CD4-positive, alpha-beta T cell treated with Interleukin-17A for 1 hour (primary cell): ENCODE measurements at places on chromosomes 6 and 20.
A peak's percentile ranks its signal among the peaks of the same experiment; 100 is the strongest.

DNA sequence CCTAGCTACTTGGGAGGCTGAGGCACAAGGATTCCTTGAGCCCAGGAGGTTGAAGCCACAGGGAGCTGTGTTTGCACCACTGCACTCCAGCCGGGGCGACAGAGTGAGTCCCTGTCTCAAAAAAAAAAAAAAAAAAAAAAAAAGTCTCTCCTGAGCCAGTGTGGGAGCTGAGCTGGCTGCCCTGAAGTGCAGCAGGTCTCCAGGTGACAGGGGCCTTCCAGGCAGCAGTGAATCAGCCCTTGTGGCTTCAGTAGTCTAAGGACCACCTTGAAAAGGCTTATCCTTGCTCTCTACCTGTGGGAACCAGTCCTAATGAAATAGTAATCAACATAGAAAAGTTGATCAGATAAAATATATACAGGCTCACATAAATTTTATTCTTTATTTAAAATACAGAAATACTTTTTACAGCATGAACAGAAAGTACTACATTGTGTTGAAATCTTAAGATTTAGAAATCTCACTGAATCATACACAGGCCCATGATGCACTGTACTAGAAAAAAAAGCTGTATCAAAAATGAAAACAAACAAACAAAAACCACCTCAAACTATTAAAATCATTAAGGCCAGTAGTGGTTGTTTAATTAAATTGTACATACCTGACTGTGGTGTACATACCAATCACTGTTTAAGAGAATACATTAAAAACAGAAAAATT lies 128.9 kb downstream of the SCML4 start:
- no peak for DNase-seq

DNA sequence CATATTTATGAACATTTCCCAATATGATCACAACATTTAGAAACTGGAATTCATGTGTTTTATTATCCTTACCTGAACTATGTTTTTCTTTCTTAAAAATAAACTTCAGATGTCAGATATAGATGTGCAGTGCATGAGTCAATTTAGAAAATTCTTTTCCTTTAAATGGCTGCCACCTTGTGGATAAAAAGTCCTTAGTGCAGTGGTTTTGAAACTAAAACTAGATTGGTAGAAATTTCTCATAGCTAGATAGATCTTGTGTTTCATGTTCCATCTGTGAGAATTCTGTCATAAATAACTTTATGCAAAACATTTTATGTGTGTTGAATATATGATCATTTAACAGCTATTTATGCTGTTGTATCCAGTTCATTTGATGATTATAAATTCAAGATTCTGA lies 134.9 kb downstream of the KLHL32 start:
- peak; percentile 45 for DNase-seq

DNA sequence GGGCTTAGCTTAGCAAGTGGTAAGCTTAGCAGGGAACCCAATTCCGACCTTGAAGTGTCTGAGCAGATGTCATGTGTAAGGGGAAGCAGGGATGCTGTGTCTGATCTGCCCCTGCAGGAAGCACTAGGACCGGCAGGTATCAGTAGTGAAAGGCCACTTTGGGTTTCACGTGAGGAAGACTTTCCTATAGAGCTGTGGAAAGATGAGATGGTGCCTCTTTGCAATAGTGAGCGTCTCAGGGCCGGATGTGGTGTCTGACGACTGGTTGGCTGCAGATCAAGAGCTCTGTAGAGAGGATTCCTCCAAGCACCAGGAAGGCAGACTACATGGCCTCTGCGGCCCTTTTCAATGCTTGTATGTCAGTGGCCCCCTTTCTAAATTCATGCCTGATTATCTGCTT lies 98.3 kb downstream of the TIAM2 start:
- peak; percentile 48 for DNase-seq

GRCh38 chr20:33963751-33964150 lies 30.0 kb upstream of the RALY start:
- DNase-seq: no peak

DNA sequence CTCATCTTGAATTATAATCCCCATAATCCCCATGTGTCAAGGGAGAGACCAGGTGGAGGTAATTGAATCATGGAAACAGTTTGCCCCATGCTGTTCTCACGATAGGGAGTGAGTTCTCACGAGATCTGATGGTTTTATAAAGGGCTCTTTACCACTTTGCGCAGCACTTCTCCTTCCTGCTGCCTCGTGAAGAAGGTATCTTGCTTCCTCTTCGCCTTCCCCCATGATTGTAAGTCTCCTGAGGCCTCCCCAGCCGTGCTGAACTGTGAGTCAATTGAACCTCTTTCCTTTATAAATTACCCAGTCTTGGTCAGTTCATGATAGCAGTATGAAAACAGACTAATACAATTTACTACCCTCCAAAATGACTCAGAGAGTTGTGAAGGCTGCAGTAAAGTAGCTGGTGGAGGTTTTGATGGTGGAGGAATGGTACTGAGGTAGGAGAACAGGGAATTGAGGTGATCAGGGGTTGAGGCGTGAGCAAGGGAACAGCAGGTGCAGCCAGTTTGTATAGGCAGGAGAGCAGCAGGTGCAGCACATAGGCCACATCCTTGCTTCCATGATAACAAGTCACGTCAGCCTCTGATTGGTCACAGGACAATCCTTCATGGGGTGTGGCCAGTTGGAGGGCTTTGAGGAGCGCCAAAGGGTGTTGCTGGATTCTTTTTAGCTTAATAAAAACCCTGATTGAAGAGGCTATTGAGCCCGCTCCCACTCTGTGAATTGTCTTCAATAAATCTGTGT lies 150.0 kb downstream of the CDC5L start:
- DNase-seq: no peak

- no peak for DNase-seq
Measured at GRCh38 chr20:36795691-36796090, 22.1 kb upstream of the DSN1 start.

GRCh38 chr6:35552285-35552917 lies 39.7 kb upstream of the TULP1 start:
- peak; percentile 73 for DNase-seq

- no peak for DNase-seq
Measured at GRCh38 chr20:35347011-35347410, 54.8 kb upstream of the FAM83C start.

GRCh38 chr20:62906647-62907375 lies 19.5 kb downstream of the DIDO1 start:
- DNase-seq: no peak

DNA sequence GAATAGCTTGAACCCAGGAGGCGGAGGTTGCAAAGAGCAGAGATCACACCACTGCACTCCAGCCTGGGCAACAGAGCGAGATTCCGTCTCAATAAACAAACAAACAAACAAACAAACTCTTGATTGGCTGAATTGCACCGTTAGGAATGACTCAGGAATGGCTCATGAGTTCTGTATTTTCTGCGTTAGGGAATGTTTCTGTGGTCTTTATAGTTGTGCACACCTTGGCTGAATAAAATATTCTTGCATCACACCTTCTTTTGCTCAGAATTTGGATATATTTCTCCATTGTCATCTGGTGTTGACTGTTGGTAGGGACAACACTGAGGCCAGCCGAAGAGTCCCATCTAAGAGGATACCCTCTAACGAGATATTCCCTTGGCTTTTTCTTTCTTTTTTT lies 19.6 kb upstream of the PI16 start:
- no peak for DNase-seq

- no peak for DNase-seq
Measured at GRCh38 chr6:149499066-149499465, 14.3 kb upstream of the ZC3H12D start.

- DNase-seq: no peak
Measured at GRCh38 chr6:29941471-29941870, 861 bp upstream of the HLA-A start.

DNA sequence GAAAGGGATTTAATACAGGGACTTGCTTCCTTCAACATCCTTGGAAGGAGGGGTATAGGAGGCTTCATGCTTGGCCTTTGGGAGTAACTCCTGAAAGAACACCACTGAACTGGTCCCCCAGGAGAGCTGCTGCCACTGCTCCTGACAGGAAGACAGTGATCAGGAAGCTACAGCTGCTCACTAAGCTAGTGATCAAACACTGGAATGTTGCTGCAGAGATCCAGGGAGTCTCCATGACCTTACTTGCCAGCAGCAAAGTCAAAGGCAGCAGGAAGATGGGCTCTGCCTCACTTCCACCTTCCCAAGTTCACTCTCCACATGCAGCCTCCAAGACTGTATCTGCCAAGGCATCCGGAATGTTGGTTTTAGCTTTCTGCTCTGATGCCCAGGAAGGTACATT lies 31.8 kb downstream of the PIM1 start:
- DNase-seq: no peak

DNA sequence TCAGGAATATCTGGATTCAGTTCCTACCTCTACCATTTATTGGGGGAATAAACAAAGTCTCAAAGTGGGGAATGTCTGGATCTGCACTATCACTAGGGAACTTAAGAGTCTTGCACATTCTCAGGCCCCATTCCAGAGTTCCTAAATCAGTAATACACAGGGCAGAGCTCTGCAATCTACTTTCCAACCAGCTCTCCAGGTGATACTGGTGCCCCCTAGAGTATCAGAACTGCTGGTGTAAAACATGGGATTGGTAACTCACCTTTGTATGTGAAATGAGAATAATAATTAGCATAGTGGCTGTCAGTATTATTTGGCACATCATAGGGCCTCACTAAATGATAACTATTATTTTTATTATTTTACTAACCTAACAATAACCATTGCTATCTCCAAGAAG lies 278.8 kb upstream of the IMPG1 start:
- no peak for DNase-seq

DNA sequence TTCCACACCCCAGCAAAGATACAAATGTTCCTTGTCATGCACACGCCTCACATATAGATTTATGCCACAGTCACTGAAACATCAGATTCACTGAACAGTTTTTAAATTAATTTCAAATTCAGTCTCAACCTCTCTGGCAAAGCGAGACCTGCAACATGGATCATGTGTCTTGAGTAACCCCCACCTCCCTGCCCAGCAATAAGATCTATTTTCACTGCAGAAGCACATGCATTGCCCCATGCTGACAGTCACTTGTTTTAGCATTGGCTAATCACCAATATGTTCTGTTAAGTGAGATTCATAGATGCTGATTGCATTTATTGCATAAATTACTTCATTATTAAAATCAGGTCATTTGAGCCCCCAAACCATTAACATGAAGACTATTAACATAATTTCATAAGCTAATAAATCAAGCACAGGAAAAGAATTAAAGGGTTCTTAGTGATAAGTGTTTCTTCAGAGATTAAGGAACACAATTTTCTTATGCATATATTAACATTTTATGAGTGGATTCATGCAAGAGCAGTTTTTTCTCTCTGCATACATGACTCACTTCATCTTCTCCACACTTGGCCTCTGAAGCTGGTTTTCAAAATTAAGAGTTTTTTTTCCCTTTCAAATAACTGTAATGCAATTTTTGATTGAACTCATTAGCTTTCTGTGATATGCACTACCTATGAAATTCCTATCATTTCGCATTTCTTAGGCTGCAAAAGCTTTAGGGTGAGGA lies 173.2 kb upstream of the SOX4 start:
- DNase-seq: no peak

- no peak for DNase-seq
Measured at GRCh38 chr6:115415378-115415777, 645.3 kb downstream of the FRK start.

GRCh38 chr6:137227871-137228302 lies 8.7 kb upstream of the IFNGR1 start:
- no peak for DNase-seq

GRCh38 chr6:113428702-113429101 lies 428.4 kb upstream of the MARCKS start:
- no peak for DNase-seq

- no peak for DNase-seq
Measured at GRCh38 chr20:50439539-50440453, 70.4 kb upstream of the PTPN1 start.

GRCh38 chr20:4896971-4897497 lies 104.3 kb downstream of the SLC23A2 start:
- peak; percentile 21 for DNase-seq

DNA sequence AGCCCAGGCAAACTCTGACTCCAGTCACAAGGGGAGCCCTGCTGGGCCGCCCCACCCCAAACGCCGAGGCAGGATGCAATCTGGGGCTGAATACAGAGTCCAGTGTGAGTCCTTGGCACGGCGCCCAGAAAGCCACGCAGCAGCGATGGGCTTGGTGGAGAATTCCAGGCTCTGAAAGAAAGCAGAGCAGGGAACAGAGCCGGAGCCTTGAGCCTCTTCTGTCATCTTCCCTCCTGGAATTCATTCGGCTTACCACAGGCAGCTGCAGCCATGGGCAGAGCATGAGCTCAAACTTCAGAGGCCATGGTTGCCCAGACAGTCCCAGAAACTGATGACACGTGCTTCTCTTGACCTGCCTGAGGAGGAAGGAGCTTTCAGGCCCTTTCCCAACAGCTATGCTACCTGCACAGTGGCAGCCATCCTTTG lies 441.1 kb upstream of the JARID2 start:
- DNase-seq: no peak

DNA sequence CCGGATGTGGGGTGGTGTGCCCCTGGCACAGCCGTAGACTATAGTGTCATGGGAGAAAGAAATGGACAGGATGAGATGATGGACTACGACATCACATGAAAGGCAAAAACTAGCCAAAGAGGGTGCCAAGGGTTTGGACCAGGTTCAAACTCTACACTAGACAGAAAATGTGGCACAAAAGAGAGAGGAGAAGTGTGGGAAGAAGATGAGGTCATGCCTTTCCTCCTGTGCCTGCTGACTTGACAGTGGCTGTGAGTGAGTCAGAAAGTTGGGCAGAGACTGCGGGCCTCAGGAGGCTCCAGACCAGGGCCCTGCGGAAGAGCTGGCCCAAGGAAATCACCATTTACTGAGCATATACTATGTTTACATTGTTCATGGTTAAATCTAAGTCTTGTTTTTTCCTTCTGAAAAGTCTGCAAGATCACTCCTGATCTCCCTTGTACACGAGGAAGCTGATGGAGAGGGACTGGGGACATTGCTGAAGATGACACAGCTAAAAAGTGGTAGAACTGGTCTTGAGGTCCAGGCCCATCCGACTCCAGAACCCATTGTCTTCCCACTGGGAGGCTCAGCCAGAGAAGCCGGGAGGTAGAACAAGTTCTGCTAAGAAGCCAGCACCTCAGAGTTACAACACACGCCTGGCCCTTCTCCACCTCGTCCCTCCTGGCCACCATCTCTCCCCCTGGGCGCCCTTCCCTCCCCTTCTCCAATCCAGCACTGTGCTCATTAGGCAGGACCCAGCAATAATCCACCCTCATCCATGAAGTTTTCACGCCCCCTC lies 35.6 kb downstream of the CNKSR3 start:
- no peak for DNase-seq

GRCh38 chr20:7691647-7692269 lies 248.5 kb downstream of the HAO1 start:
- no peak for DNase-seq

DNA sequence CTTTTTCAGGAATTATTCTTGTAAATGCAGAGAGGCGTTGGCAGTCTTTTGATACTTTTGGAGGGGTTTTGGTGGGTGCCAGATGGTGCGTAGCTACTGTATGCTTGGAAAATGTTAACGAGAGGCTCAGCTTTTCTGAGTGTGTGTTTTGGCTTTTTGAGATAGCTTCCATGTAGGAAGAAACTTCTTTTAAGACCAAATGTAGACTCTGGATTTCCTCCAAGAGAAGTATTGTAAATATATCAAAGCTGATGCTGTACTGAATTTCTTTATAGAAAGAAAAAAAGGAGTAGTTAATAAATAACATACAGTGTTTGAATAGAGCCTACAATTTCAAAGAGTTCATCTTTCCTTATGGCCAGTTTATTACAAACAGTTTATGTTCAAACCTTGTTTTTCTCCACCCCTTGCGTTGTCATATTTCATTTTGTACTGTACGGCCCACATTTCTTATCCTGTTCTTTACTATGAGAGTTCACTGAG lies 16.7 kb downstream of the TIAM2 start:
- no peak for DNase-seq
